Smooth muscle cell of the coronary artery (primary cell): ENCODE measurements at places on chromosomes 6 and 20. TPM values are rescaled to one million over a fixed set of nuclear protein-coding genes. Genes with fewer than 3 reads are reported as not detected.

Gene SEMG1
- total RNA-seq, result not detected in 2 replicates

Gene DBNDD2
- 0.83 and 1.1 TPM in 2 replicates for total RNA-seq

Gene RHAG
- total RNA-seq, result not detected in 2 replicates

Gene RIPPLY2
- total RNA-seq, result under 0.01 TPM in 1 of 2 replicates, not detected in the other

Gene CAGE1
- total RNA-seq, result 0.08 and 0.12 TPM in 2 replicates

Gene RIPOR3
- total RNA-seq, result 1.1 and 23.1 TPM in 2 replicates

Gene GINS1
- 1.3 and 3.2 TPM in 2 replicates for total RNA-seq

Gene CFB
- 15.0 and 108 TPM in 2 replicates for total RNA-seq

Gene MOG
- not detected in 2 replicates for total RNA-seq

Gene PNPLA1
- total RNA-seq, result 0.15 TPM in 1 of 2 replicates, not detected in the other

Gene GNAS-AS1
- 0.35 and 1.1 TPM in 2 replicates for total RNA-seq

Gene ULBP3
- total RNA-seq, result 5.0 and 5.2 TPM in 2 replicates

Gene CPNE5
- total RNA-seq, result 0.08 TPM in 1 of 2 replicates, not detected in the other

Gene FHL5
- total RNA-seq, result not detected in 2 replicates

Gene SMPDL3A
- 1.4 and 21.6 TPM in 2 replicates for total RNA-seq
